ENCODE measurements at places on chromosomes 3 and 15. TPM values are rescaled to one million over a fixed set of nuclear protein-coding genes. Genes with fewer than 3 reads are reported as not detected.

DNA sequence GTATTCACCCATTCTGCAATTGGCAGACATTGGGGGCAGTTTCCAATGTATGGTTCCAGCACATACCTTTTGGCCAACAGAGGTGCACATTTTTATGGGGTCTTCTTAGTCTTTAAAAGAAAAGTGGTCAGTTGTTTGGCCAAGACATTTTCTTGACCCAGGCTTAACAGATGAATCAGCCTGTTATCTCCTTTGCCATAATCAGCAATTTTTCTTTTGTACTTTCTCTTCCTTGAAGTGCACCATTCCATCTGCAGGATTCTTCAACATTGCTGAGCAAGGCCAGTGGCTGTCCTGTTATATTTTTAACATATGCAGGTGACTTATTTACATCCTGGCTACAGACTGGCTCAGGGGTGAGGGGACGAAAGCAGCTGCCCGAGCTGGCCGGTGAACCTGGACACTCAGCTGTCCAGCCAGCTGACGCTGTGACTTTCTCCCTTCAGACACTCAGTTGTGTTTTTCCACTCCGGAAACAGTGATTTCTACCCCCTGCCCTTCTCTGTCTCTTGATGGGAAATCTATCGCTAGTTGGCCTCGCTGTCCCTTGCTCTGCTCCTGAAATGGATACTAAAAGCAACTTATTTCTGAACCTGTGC lies 96.5 kb upstream of the TNFAIP8L3 start:
- DNase-seq: no peak

DNA sequence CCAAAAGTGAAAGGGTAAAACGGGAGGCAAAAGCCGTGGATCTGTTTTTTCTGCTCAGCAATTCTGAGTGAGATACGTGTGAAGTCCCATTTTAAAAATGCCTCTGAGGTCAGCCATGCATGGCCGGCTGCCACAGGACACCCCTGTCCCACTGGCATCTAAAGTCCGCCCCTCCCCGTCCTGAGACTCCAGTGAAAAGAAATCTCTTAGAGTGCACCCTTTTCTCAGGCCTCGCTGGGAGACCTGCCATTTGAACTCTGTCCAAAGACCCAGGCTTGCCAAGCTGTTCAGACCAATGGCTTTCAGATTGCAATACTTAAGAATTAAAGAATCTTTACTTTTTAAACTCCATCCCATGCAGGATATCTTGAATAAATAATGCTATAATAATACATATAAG lies 61.0 kb upstream of the SLC24A5 start:
- no peak for DNase-seq

DNA sequence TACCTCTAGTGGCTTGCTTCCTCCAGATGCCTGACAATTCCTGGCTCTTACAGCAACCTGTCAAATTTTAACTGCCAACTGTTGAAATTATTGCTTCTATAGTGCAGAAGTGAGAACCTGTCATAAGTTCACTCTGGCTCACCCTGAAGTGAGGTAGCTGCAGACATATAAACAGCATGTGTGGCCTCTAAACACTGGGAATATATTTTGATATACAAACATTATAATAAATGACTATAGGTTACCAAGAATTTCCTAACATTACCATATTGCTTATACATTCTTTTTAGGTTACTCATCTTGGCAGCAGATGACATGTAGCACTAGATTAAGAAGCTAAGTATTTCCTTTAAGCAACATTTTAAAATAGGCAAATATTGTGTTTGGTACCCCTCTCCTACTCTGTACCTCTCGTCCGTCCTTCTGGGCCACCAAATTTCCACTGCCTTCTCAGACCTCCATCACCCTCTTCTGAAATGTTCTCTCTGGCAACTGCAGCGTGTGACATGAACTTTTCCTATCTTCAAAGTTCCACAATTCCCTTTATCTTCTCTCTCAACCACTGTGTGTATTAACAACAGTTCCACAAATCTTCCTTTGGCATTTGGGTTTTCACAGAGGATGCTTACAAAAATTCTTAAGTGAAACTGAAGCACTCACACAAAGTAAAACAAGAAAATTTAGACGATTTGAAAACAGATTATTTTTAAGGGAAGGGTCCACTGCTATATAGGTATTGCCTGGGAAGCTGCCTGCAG lies 15.3 kb upstream of the XXYLT1 start:
- DNase-seq: no peak

DNA sequence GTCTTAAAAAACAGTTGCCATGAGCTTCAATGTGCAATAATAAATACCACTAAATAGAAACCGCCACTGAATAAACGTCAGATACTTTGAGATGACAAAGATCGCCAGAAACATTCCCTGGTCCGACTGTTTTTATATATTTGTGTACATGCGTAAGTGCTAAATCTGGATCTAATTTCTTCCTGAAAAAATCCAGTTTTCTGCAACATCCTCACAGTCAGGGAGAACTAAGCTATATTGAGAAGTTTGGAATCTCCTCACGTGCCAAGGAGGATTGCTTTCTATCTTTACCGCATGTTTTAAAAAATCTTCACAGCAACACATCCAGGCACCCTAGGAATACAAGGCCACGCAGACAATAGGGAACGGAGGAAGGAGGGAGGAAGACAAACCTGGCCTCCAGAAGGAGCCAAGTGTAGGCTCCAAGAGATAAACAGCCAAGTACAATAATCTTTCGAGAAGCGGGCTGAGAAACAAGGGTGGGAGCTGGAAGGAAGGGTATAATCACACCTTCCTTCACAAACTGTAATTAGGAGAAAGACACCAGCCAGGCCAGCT lies 5.7 kb downstream of the VGLL4 start:
- DNase-seq: no peak

DNA sequence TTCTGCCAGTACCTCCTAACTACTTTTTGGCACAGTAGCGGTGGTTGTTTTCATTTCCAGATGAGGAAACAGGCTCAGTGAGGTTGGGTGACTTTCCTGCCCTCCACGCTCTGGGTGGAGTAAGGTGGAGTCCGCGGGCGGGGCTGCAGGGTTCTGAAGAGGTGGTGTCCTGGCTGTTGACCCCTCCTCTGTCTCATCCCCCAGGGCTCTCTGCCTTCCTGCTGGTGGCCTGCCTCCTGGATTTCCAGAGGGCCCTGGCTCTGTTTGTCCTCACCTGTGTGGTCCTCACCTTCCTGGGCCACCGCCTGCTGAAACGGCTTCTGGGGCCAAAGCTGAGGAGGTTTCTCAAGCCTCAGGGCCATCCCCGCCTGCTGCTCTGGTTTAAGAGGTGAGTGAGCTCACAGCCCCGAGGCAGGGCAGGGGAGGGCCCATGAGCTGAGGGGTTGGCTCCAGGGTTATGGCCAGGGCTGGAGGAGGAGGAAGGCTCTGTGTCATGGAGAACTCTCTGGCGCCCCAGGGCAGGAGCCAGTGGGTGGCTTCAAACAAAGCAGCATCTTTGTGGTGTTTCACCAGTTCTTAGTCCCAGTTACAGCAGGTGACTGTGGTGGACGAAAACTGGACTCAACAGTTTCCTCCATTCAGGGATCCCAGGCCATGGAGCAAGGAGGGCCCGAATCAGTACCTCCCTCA lies 10.4 kb downstream of the SLC28A1 start:
- peak; percentile 76 for DNase-seq

DNA sequence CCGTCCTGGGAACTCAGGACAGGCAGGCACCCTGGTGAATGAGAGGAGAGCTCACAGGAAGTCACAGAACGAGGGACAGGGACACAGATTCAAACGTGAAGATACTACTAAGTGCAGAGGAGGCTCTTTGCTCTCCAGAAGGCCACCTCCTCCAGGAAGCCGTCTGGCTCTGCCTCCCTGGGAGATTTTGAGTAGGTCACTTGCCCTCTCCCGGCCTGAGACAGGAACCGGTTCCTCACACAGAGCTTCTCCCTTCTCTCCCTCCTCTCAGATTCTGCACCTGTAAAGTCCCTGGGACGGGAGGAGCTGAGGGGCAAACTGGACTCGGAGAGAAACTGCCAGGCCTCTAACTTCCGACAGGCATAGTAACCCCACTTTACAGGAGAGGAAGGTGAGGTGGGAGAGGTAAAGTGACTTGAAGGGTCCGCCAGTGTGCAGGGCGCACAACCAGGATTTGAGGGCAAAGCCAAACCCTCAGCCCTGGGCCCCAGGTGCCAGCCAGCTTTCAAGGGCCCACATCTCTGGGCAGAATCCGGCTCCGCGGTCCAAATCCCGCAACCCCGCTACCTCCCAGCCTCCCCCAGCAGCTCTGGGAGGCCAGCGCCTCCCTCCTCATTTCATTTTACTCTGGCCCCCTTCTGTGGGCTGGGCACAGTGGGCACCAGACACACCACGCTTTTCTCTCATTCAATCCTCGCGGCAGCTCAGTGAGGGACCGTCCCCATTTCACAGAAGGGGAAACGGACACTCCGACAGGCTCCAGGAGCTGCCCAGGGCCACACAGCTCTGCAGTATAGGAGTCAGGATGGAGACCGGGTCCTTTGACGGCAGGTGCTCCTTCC lies 150.2 kb downstream of the SMAD6 start:
- DNase-seq: no peak

GRCh38 chr3:25468866-25469319 lies 40.8 kb downstream of the RARB start:
- no peak for DNase-seq

DNA sequence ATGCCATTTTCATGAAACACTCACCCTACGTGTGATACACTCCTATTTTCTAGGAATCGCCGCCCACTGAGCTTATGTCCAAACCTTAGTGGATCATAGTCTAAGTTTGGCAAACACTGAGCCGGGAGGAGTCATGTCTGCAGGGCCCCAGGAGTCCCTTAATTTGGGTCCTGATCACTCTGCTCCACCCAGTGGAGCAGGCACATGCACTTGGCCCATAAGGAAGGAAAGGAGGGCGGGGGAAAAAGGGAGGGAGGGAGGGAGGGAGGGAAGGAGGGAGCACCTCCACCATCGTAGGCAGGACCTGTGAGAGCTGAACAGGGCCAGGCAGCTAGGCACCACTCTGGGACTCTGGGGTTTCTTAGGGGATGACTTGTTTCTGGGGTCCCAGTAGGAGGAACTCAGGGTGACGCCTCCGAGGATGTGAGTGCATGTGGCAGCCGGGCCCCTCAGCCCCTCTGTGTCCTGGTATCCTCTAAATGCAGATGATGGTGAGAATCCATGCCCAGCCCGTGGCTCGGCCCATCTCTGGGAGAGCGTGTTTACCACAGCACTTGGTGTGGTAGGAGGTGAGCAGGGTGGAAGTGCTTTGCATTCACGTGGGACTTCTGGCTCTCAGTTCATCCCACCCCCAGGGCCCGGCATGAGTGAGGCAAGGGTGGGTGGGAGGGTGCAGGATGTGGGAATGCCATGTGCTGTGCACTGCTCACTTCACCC lies 109.4 kb downstream of the KLF13 start:
- DNase-seq: no peak

DNA sequence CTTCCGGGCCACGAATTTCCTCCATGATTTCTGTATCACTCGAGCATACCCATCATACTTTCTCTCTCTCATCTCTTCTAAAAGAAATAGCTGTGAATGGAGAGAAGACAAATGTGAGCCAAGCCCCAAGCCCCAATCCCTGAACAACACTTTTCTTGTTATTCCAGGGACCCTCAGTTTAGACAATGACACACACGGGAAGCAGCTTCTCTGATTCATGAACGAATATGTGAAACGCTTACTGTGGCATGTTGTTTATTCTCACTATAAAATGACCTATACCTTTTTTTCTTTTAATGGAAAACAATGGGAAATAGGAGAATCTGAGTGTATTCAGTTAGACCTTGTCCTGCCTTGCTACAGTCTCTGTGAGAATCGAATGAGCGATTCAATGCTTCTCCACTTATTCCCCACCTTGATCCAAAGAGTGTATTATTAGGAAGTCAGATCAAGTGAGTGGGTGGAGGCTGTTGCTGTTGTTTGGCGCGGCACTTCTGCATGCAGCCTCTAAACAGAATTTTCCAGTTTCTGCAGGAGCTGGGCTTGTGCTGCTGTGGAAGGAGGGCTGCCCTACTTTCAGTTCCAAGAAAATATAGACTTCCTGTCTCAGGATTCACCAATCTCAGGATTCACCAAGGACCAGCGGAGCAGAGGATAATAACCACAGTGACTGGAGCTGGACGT lies 32.4 kb upstream of the LDHAL6B start:
- DNase-seq: no peak

DNA sequence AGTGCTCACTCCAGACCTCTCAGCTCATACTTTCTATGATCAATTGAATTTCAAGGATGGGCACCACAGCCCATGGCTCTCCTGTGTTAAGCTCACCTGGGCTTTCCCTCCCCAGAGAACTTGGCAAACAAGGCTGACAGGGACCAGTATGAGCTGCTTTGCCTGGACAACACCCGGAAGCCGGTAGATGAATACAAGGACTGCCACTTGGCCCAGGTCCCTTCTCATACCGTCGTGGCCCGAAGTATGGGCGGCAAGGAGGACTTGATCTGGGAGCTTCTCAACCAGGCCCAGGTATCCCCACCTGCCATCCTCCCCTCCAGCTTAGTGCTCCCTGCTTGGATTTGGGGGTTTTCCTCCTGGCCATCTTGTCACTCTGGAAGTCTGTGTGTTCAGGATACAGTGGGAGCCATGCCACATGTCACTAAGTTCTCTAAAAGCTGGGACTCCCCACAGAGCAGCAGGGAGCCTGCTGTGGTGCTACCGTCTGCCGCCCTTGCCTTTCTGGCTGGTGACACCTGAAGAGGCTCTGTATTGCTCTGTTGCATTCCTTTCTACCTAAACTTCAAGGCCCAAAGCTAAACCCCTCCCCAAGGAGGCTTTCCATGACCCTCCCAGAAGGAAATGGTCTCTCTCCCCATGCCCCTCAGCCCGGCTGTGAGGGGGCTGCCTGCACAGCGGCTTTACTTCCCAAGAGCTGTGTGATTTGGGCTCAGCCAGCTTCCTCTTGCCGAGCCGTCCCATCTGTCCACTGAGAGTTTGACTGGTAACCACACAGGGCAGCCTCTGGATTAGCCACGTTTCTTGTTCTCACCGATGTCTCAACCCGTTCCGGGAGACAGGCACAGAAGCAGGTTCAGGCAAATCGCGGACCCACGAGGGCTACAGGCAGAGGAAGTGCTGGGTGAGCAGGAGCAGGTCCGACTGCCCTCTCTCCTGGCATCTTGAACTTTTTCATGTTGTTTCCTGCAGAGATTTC lies 10.8 kb downstream of the TF start:
- DNase-seq: no peak

DNA sequence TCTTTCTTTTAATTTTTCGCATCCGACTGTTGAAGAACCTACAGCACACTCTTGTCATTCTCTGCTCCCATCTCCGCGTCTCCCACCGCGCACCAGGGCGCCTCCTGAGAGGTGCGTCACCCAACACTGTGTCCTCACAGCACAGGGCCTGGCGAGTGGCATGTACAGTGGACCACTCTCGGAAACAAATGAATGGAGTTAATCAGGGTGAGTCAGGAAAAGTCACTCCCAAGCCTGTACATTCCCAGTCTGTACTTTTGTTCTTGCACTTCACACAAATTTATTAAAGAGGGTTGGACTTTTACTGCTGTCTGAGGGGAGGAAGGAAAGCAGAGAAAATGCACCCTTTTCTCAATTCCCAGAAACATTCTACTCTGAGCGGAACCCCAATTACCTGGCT lies 625 bp downstream of the COL6A6 start:
- DNase-seq: no peak

PSTPIP1 gene
- not detected for total RNA-seq

CD86 gene
- total RNA-seq: not detected

FGF12 gene
- 10.9 TPM for total RNA-seq

TF gene
- 0.24 TPM for total RNA-seq

ATP13A5 gene
- total RNA-seq: not detected
